ENCODE measurements at places on chromosomes 4 and X.
A peak's percentile ranks its signal among the peaks of the same experiment; 100 is the strongest.

GRCh38 chrX:111492085-111492484 is 19.4 kb upstream of the SERTM2 start:
- peak; percentile 83 for DNase-seq

DNA sequence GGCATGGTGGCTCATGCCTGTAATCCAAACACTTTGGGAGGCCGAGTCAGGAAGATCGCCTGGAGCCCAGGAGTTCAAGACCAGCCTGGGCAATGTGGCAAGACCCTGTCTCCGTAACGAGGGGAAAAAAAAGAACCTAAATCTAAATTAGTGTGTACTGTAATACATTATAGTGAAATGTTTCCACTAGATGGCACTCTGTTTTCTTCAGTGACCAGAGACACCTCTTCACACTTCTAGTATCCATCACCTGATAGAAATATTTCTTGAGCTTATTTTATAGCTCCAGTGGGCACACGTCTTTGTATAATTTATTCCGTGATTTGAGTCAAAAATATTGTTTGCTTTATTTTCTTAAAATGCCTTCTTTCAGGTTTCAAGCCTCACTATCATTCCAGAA is 600.9 kb upstream of the DIPK2B start:
- peak; percentile 1 for DNase-seq

DNA sequence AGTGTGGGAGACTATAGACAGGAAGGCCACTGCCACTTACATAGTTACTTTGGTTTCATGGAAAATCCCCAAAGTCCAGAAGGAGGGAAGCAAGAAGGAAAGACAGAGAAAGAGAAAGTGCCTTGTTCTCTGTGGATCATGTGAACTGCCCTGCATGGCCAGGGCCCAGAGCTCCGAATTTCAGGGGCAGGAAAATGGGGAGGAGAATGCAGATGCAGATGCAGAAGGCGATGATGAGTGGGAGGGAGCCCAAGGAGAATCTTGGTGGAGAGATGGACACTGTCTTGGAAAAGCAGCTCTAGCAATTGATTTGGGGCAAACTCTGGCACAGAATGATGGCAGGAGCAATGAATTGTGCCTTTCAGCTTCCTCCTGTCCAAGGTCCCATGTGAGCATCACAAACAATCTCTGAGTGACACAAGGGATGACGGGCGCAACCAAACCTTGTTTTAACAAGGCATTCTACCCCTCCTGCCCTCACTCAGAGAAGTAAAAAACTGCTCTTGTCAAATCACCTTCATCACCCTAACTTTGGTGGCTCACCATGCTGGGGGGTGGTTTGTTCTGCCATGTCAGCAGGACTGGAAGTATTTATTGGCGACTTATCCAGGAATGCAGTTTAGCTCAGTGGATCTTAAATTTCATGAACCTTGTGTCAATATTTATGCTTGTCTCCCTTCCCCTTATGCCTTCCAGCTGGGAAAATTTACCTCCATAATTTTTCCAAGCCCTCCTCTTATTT is 53.5 kb downstream of the TSC22D3 start:
- DNase-seq: no peak

DNA sequence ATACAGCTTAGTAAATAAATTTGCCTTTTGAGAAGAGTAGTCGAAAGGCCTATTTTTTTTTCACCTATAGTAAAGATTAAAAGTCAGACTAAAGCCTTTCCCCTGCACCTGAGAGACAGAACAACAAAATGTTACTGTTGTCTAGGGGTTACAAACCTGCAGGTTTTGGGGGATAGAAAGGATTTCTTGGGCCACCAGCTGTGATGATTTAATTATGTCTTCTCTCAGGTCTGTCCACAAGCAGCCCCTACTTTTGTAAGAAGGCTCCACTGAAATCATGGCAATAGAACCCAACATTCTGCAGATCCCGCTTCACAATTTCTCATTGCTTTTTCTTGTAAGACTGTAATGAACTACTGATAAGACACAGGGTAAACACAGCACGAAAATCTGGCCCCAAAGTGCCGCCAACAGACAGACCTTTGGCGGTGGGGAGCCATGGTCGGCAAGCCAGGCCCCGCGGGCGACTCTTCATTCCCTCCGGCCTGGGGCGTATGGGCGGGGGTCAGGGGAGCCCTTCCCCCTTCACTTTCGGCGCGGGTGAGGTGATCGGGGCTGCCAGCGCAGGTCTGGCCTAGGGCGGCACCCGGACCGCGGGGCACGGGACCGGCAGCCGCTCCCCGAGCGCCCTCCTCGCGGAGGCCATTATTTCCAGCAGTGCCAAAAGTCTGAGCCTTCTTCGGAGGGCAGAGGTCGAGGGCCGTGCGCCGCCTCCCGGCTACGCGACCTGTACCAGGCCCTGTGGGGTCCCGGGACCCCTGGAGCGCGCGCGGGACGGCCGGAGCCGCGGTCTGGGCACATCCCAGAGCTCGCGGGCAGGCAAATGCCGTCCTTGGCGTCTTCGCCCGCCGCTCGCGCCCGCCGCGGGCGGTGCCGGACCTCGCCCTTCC is 812 bp upstream of the KDM6A start:
- no peak for DNase-seq

DNA sequence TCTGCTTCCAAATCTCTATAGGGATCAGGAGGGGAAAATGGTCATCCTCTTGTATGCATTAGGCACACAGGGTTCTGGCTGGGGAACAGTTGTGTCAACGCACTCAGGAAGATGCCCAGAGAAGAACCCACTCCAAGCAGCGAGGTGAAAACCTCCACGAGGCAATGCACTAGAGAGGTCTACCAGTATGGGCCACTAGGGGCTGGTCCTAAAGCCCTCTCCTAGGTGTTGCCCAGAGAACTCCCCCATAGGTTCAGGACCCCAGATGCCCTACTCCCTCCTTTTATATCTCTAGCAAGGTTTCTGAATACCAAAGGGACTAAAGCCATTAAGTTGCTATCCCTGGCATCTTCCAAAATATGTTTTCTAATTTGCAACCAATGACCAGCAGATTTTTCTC is 142.7 kb upstream of the NLGN4X start:
- no peak for DNase-seq

GRCh38 chr4:74752798-74753197 is 41.5 kb downstream of the BTC start:
- DNase-seq: no peak

- DNase-seq: no peak
Observed at GRCh38 chr4:7753271-7753670, 186.4 kb downstream of the AFAP1 start.

DNA sequence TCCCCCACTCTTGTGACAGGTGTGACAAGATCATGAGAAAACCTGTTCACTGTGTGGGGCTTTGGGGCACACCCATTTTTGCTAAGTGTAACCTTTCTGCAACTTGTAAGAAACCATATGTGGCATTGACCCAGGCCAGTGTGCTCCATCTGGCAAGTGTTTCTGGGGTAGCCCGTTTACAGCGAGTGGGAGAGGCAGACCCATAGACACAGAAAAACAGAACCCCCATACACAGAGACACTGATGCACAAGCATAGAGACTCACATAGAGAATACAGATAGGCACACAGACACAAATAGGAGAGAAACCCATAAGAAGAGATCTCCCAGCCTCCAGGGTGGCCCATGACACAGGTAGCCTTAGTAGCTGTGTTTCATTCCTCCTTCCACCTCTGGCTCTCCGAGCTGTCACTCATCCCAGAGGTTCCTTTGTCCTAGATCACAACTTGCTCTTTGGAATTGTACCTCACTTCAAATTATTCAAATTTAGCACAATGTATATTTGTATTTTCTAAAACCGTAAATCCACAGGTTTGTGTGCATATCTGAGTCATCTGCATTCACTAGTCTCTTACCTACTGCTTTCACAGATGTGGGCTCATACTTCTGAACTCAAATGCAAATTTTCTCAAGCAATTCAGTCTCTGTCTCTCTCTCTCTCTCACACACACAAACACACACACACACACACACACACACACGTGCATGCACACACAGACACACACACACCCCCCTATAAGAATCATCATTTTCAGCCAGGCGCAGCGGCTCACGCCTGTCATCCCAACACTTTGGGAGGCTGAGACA is 114.4 kb downstream of the SH3KBP1 start:
- DNase-seq: no peak

DNA sequence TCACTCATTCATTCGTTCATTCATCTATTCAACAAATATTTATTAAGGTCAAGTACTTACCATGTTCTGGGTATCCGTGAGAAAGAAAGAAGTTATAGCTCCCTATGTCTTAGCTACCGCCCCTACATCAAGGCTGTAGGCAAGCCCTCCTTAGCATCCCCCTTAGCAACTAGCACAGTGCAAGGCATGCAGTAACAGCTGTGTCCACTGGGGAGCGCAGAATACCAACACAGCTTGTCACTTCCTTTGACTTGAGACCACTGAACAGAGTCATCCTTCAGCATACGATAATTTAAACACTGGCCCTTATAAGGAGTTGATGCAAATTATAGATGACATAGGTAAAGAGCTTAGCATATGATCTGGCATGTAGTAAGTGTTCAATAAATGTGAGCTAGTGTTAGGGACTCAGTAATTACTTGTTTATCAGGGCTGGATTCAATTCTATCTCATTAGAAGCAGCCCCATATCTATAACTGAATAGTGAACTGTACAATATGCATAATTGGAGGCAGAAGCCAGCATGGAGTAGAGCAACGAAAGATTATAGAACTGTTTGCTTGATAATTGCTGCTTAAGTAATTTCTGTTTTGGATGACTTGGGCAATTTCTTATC is 8.7 kb downstream of the KIAA1210 start:
- peak; percentile 27 for DNase-seq

DNA sequence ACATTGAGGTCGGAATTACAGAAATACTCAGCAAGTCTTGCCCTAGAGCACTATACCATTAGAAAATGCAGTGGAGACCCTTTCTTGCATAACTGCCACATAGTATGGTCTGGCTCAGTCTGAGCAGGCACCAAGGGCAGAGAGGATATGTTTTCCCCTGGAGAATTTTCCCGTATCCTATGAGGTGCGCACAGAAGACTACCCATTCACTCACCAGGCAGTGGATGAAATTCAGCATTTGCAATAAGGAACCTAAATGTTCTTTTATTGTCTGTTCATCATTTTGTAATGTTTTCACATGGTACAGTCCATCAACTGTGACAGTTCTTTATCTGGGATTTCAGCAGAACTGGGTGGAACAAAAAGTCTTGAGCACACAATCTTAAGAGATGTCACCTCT is 15.5 kb downstream of the JADE3 start:
- no peak for DNase-seq

DNA sequence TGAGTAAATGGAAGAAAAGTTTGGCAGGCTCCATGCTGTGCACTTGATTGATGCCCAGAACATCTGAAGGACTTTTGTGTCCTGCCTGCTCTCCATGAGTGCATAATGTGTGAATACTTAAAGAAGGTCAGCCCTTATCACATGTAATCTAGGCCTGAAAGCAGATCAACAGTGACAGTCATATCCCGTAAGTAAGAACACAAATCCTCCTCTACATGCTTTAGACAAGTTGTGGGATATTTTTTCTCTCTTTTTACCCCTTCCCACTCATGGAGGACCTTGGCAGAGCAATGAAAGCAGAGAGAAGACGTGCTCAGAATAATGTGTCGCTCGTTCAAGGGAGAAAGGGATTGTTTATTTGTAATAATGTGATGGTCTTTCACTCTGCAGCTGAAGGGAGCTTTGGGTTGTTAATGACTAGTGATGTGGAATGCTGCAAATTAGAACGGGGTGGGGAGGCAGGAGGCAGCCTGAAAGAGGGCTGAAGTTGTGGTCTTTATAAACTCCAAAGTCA is 286.6 kb downstream of the BMPR1B start:
- DNase-seq: peak; percentile 4

Measured in SK-N-DZ (cell line).